ENCODE measurements at places on chromosomes 16 and 17.

DNA sequence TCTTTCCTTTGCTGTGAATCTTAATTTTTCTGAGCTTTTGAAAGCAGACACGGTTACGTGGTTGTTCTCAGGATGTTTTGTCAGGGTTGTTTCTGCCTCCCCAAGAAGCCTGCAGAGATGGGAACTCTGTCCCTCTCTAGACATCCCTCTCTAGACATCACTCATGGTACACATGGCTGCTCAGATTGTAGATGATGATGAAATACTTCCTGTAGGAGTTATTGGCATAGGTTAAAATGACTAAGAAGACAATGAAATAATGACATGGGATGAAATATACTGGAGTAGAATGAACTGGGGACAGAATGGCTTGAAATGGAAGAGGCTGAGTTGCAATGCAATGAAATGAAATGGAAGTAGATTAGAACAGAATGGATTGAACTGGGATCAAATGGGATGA, 253.4 kb downstream of the SHISA9 start:
- no peak for DNase-seq

DNA sequence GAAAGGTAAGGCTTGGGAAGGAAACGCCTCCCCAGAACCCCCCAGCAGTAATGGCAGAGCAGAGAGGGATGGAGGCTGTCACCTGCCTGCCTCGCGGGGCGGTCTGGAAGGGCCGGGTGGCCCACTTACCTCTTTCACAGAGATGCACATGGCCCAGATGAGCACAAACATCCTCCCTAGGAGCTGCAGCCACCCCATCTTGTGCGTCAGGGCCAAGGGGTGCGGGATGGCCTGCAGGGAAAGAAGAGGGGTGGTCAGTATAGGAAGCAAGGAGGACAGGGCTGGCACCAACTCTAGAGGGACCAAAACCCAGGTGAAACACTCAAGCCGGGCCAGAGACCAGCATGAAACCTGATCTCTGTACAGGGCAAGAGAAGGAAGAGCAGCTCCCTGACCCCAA, 29.7 kb downstream of the TRPV3 start:
- no peak for DNase-seq

GRCh38 chr16:69816996-69817395, 54.9 kb downstream of the WWP2 start:
- DNase-seq, result no peak

DNA sequence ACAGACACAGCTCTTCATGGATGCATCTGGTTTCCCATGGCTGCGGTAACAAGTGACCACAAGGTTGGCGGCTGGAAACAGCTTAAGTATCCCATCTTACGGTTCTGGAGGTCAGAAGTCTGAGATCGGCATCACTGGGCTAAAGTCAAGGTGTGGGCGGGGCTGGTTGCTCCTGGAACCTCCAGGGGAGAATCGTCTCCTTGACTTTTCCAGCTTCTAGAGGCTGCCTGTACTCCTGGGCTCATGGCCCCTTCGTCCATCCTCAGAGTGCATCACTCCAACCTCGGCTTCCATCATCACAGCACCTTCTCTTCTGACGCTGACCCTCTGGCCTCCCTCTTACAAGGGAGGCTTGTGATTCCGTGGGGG, 12.9 kb upstream of the CRISPLD2 start:
- no peak for DNase-seq

DNA sequence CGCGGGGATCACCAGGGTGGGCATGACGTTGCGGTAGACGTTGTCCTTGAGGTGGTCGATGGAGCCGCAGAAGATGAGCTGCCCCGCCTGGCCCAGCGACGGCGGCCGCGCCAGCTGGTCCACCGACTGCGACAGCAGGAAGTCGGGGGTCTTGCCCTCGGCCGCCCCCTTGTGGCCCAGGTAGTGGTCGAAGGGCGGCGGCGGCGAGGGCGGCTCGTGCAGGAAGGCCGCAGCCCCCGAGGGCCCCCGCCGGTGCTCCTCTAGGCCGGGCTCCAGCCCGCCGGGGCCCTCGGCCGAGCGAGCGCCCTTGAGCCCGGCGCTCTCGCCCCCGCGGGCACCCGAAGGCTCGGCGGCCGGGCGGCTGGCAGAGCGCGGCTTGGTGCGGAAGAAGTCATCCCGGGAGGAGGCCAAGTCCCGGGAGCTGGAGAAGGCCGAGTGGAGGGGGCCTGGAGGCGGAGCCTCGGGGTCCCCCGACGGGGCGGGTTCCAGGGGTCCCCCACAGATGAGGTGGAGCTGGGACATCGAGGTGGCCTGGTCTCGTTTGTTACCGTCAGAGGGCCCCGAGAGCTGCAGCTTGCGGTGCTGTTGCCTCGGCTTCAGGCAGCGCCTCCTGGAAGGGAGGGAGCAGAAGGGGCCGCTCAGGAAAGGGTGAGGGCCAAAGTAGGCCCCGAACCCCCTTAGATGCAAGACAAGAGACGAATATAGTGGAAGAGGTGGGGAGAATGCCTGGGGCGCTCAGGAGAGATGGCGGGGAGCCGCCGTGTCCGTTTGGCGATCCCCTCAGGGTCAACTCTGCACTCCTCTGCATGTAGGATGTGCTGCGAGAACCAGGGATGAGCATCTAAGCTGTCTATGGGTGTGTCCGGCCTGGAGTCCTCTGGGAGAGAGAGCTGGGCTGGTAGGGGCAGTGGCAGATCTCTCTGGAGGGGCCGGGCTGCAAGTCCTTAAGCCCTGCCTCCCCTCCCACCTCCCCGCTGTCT, 8.8 kb downstream of the FAM171A2 start:
- DNase-seq, result peak; percentile 48

GRCh38 chr17:915538-916201, 63.9 kb downstream of the NXN start:
- DNase-seq, result no peak

GRCh38 chr16:85245307-85246172, 133.3 kb upstream of the CIBAR2 start:
- DNase-seq, result peak; percentile 34

GRCh38 chr16:22321340-22322001, 24.3 kb downstream of the POLR3E start:
- DNase-seq, result peak; percentile 65

- no peak for DNase-seq
These were observed 3.7 kb downstream of the TNS4 start for GRCh38 chr17:40497695-40498094.

GRCh38 chr17:15453246-15453645, 14.2 kb downstream of the CDRT4 start:
- no peak for DNase-seq

DNA sequence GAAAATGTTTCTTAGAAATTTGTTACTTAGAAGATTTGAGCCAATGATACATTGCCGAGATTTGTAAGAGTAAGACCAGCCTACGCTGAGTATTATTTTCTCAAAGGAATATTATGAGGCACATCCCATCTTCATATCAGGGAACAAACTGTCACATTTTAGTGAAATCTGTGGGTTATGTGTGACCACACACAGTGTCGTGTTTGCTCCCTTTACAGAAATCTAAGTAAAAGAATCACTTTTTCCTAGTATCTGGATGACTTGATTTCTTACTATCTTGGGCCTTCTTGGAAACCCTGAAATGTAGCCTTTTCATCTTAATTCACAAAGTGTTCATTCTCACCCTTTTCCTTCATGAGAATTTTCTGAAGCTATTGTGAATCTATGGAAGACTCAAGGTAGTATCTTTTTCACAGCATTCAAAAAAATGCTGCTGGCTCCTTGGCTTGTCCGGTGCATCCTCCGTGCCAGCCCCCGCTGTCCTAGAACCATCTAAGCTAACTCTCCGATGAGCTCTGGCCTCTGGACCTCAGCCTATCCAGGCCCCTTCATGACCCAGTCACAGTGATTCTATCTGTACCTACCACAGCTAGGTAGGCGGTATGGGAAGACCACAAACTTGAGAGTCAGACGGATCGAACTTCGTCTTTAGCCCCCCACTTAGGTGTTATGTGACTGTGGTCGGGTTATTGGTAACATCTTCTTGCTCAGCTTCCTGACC, 524.3 kb downstream of the MAF start:
- DNase-seq, result no peak

DNA sequence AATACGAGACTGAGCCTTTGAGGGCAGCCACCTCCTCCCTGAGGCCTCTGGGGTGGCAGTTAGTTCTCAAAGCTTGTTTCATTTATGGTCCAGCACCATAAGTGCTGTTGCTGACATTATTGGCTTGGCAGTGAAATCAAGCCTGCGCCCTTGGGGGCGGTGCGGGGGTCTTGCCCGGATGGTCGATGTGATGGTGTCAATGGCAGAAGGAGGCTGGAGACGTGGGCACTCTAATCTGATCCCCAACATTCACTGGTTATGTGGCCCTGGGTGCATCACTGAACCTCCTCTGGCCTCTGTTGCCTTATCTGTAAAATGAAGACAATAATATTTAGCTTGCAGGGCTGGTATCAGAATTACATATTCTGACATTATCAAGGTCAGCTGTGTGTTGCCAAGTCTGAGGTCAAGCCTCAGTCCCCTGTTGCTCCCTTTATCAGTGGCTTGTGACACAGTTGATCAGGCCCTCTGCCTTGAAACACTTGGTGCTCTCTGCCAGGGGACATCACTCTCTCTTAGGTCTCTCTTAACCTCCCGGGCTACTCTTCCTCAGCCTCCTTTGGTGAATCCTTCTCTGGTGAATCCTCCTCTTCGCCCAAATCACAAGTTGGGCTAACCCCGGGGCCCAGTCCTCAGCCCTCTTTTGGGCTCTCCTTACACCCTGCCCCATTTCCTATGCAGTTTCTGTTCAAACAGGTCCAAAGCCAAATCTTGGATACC, 11.8 kb upstream of the TMEM220 start:
- no peak for DNase-seq

DNA sequence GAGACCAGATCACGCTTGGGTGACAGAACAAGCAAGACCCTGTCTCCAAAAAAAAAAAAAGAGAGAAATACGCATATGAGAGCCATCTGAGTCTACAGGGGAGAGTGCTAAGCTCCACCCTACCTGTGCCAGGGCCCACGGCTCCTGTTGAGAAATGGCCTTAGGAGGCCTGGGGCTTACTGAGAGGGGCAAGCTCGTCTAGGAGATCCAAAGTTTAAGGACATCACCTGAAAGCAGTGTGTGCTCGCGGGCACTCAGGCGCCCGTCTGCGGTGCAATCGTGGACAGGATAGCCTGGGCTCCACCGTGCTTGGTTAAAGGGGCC, 14.5 kb upstream of the BAIAP2 start:
- DNase-seq, result no peak

Data from activated CD4-positive, alpha-beta T cell treated with anti-CD3 and anti-CD28 coated beads, Interleukin-2, amount 50 U/mL, for 4 hours (primary cell).